Hematopoietic multipotent progenitor cell treated with erythropoietin and hydrocortisone succinate and interleukin-3 and kit ligand, for 6 days (in vitro differentiated cells): ENCODE measurements at places on chromosomes 4 and X.
A peak's percentile ranks its signal among the peaks of the same experiment; 100 is the strongest.

DNA sequence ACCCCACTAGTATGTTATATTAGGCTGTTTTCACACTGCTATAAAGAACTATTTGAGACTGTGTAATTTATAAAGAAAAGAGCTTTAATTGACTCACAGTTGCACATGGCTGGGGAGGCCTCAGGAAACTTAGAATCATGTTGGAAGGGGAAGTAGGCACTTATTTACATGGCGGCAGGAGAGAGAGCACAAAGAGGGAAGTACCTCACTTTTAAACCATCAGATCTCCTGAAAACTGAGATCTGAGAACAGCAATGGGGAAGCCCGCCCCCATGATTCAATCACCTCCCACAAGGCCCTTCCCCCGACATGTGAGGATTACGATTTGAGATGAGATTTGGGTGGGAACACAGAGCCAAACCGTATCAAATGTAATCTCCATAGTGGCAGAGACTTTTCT, 45.4 kb upstream of the XK start:
- no peak for DNase-seq

GRCh38 chr4:3779509-3779908, 13.3 kb downstream of the ADRA2C start:
- no peak for DNase-seq

GRCh38 chr4:151921386-151921785, 160.6 kb upstream of the GATB start:
- no peak for DNase-seq

DNA sequence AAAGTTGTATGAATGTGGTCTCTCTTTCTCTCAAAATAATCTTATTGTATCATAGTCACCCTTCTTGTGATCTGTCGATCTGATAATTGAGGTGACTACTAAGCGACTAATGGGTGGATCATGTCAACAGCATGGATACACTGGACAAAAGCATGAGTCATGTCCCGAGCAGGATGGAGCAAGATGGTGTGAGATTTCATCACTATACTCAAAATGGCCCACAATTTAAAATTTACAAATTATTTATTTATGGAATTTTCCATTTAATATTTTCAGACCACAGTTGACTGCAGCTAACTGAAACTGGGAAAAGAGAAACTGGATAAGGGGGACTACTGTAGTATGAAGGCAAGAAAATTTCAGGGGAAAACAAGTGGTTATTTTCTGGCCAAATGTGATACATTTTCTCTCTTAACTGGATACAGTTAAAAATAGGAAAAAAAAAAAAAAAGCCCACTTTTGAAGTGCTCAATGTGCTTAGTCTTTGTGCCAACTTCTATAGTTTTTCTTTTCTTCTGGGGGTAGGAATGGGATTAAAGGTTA, 25.3 kb downstream of the FAM241A start:
- DNase-seq, result peak; percentile 65

DNA sequence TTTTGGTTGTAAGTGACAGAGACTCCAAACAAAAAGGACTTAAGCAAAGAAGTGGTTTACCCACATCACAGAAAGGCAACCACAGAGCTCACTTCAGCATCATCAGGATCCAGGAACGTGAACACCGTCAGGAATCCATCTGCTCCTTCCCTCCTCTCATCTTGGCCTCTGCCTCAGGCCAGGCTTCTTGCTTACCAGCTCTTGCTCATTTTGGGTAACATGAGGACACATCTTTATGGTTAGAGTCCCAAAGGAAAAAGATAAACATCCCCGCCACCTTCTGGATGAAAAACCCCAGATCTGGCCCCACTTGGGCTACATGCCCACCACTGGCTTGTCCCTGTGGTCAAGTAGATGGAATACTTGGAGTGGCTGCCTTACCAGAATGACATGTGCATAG, 176.8 kb upstream of the RPL34 start:
- no peak for DNase-seq

- DNase-seq, result peak; percentile 49
Observed at GRCh38 chrX:71053217-71053621, 14.9 kb downstream of the SNX12 start.

GRCh38 chrX:12843061-12843667, 23.7 kb upstream of the TLR7 start:
- DNase-seq, result no peak

GRCh38 chr4:165470009-165470408, 91.2 kb downstream of the CPE start:
- no peak for DNase-seq

DNA sequence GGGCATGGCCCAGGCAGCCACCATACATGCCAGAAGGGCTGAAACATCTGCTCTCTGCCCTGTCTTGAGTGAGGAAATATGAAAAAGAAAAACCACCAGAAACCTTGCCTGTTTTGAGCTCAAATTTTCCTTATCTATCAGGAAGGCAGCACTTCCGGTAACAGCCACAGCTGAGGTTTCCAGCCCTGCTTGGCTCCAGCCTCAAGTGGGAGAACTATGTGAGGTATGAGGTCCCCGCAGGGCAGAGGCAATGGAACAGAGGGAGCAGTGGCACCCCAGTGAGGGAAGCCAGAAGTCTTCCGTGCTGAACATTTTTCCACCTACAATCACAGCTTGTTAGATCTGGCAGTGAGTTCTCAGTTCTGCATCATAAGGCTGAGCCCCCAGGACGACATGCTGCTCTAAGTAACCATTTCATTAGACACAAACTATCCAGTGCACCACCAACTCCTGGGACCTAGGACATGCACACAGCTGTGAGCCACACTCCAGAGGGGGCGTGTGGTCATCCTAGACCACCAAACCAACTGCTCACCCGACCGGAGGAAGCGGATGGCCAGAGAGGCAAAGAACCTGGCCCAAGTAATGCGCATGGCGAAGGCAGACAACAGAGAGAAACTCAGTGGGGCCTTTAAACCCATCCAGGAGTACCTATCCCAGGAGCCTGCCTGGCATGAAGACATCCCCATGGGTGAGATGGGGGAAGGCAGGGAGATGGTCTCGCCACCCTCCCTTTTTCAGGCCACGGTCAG, 22.6 kb downstream of the WDR1 start:
- peak; percentile 92 for DNase-seq

GRCh38 chrX:3443184-3443583, 96.7 kb upstream of the MXRA5 start:
- no peak for DNase-seq

- no peak for DNase-seq
Observed at GRCh38 chrX:118577041-118577440, 81.4 kb downstream of the DOCK11 start.

GRCh38 chr4:137934911-137935310, 307.2 kb downstream of the SLC7A11 start:
- no peak for DNase-seq

DNA sequence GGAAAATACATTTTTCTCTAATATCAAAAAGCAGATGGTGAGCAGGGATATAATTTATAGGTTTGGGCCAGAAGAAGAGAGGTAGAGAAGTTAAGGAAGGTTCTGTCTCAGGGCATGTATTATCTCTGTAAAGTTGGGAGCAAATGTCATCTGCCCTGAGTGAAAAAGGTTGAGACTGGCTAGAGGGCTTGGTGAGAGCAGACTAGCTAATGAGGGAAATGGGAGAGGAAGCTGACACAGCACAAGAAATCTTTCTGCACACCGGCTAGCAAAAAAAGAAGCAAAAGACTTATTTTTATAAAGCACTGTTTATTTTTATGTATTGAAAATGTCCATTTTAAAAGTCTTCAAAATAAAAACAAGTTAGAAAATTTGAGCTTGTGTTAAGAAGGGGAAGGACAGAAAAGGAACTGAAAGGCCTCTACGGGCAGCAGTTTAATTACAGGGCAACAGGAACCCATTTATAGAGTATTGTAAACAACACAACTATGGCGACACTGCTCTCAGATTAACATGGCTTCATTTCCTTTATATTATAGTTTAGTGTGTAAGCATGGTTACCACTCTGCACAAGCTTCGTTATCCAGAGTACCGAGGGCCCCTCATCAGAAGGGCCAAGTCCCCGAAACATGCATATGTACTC, 17.4 kb downstream of the CD40LG start:
- DNase-seq, result no peak

DNA sequence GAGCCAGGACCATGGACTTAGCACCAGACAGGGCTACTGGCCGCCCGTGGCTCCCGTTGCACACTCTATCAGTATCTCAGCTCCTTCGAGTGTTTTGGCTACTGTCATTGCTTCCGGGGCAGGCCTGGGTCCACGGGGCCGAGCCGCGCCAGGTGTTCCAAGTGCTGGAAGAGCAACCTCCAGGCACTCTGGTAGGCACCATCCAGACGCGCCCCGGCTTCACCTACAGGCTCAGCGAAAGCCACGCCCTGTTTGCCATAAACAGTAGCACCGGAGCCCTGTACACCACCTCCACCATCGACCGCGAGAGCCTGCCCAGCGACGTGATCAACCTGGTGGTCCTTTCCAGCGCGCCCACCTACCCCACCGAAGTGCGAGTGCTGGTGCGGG, 1.6 kb downstream of the FAT4 start:
- no peak for DNase-seq

DNA sequence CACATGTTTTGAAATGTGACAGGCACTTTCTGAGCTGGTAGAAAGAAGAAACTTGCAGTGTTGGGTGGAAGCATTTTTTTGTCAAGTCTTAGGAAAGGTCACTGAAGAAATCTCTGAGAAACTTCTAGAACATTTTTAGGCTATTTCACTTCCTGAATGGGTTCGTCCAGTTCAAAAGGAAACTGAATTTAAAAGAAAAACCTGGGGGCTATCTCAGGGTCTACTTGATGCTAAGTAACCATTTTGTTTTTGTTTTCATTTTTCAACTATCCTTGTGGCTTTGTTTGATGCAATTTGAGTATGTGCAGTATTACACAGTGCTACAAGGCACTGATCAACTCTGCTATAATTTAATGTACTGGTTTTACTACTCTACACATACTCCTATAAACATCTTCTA, 34.0 kb upstream of the AMOT start:
- DNase-seq, result no peak

DNA sequence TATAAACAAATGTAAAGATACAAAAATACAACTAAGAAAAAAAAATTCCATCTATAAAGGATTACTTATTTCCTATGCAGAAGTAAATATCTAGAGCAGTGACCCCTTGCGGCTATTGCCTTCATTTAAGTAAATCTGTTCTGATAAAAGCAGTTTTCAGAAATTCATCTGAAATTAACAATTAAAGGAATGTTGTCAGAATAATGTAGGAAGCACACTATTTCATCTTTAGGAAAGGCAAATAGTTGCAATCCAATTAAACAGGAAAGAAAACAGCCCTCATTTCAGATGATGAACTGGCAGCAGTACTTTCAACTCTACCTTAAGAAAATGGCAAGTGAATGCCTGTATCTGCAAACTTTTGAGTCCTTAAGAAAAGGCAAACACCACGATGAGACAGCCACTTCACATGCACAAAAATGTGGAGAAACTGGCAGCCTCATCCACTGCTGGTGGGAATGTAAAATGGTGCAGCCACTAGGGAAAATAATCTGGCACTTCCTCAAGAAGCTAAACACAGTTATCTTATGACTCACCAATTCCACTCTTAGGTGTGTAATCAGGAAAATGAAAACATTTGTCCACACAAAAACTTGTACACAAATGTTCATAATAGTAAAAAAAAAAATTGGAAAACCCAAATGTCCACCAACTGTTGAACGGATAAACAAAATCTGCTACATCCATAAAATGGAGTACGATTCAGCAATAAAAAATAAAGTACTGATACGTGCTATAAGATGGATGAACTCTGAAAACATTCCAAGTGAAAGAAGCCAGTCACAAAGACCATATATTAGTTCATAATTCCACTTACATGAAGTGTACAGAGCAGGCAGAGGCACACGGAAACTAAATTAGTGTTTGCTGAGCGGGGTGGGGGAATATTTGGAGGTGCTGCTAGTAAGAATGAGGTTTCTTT, 2.0 kb upstream of the THAP9 start:
- DNase-seq, result peak; percentile 69

DNA sequence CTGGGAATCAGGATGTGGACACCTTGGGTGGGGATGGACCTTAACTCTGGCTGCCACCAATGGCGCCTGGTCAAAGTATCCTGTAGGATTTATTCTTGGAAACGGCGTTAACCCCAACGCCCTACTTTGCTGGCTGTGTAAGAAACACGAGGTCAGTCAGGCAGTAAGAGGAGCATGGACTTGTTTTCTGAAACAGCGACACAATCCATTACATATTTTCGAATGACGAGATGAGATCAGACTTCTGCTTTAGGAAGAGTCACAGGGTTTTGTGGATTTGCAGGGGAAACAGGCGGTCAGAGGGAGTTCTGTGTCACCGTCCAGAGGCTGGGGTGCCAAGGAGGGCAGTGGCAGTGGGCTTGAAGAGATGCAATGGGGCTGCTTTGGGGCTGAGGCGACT, 92.2 kb downstream of the TBL1X start:
- DNase-seq, result no peak

GRCh38 chr4:26787461-26788340, 72.9 kb upstream of the STIM2 start:
- DNase-seq, result peak; percentile 49

DNA sequence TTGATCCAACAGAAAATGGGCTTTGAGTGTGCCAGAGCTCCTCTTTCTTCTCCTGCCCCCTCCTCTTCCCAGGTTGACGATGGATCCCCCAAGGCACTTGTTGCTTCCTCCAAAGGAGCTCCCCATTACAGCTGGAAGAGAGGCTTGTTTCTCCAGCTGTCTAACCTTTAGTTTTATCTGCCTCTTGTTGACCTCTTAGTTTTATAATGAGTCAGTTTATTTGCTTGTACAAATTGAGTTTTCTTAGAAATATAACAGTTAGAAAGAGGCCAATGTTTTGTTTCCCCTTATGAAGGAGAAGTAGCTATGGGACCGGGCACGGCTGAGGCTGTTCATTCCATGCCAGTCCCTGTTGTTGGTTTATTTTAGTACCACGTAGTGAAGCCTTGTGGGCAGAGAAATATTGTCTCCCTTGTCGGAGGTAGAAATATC, 158.2 kb downstream of the SPRY1 start:
- DNase-seq, result peak; percentile 12

DNA sequence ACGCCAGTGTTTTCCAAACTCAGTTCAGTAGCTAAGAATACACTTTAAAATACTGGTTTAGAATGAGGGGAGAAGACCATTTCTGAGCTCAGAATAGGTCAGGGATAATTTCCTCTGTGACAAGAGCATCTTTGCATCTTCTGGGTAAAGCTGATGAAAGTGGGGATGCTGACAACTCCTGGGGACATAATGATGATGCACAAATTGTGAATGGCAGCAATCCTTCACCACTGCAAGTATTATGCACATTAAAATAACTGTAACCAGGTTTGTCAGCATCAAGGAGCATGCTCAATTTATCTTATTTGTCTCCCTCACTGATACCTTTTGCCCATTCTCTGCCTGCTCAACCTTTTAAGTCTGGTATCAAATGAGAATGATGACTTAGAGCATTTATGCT, 248.2 kb downstream of the EPHA5 start:
- DNase-seq, result no peak
